ENCODE measurements at places on chromosomes 4 and X. TPM values are rescaled to one million over a fixed set of nuclear protein-coding genes. Genes with fewer than 3 reads are reported as not detected.

- H3K27ac ChIP-seq = no peak overlapping the region
- no peak overlapping the region for H3K4me3 ChIP-seq
- no peaks in the 10 kb centered on the region for H3K27me3 ChIP-seq
- H3K4me1 ChIP-seq = no peaks in the 10 kb centered on the region
- DNase-seq = no peak
Observed at GRCh38 chr4:120633810-120634209, 288.7 kb downstream of the PRDM5 start.

Gene PDE6B
- total RNA-seq = 4.1 TPM

Gene WDR45
- total RNA-seq = 29.0 TPM

Gene USP46
- total RNA-seq = 41.1 TPM

- H3K27me3 ChIP-seq = no peaks in the 10 kb centered on the region
- no peaks in the 10 kb centered on the region for H3K4me1 ChIP-seq
- no peaks in the 10 kb centered on the region for H3K36me3 ChIP-seq
- no peak for DNase-seq
- no peak overlapping the region for H3K4me3 ChIP-seq
Observed at GRCh38 chrX:29587107-29587506, 628.3 kb upstream of the MAGEB2 start.

DNA sequence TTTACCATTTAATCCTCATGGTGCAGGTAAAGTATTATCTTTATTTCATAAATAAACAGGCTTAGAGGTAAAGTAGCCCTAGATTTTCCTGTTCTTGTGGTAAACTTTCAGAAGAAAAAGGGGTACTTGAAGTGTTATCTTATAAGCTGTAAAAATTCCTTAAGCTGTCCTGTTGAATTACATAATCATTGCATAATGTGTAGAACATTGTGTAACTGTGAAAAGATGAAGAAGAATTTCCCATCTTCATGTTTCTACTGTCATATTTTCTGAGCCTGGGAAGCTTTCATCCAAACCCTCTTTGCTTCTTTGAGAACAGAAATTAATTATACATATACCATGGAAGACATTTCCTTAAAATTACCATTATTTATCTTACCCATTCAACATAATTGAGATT is 90.5 kb downstream of the ELOVL6 start:
- no peaks in the 10 kb centered on the region for H3K27me3 ChIP-seq
- DNase-seq = no peak
- H3K4me3 ChIP-seq = no peak overlapping the region

DNA sequence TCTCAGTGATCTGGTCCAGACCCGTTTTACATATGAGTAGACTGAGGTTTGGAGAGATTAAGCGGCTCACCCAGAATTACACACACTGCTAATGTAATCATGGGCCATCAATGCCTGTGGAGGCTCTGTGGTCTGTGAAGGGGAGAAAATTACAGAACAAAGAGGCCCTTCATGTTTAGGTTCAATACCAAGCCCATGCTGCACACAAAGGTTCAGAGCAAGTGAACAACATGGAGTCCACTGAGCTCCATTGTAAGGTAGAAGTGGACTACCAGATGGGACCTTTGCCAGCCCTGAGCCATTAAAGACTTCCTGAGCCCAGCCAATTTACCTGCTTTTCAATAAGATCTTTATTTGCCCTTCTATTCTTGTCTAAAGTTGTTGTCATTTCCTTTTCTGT is 109.8 kb downstream of the LUZP4 start:
- H3K27ac ChIP-seq = peak overlapping the region; percentile 94
- H3K36me3 ChIP-seq = no peaks in the 10 kb centered on the region
- no peaks in the 10 kb centered on the region for H3K27me3 ChIP-seq
- peak; percentile 9 for DNase-seq
- peaks cover 63% of the 10 kb centered on the region for H3K4me1 ChIP-seq

DNA sequence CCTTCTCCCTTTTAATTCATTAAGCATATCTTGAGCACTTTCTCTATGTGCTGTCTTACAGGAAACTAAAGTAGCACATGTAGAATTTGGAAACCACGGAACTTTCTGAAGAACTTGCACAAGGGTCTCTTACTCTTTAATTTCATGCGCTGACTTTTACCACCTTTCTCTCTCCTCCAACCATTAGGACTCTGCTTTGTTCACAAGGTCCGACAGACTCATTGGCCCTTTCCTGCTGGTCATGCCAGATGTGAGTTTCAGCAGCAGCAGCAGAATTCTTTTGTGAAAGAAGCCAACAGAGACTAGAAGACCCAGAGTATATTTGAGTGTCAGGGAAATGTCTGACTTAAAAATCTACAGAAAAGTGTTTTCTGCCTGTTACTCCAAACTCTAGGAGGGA is 207.1 kb downstream of the GUCY2F start:
- H3K4me1 ChIP-seq = no peaks in the 10 kb centered on the region
- peaks cover 4% of the 10 kb centered on the region for H3K27me3 ChIP-seq
- H3K4me3 ChIP-seq = no peak overlapping the region
- H3K36me3 ChIP-seq = no peaks in the 10 kb centered on the region
- no peak for DNase-seq
- no peak overlapping the region for H3K27ac ChIP-seq

GRCh38 chr4:108058685-108059440 is 69.2 kb downstream of the HADH start:
- peak; percentile 15 for DNase-seq
- H3K36me3 ChIP-seq = peaks cover 6% of the 10 kb centered on the region
- H3K27ac ChIP-seq = no peak overlapping the region
- H3K4me1 ChIP-seq = peaks cover 20% of the 10 kb centered on the region
- H3K4me3 ChIP-seq = no peak overlapping the region

Gene CT45A9
- not detected for total RNA-seq

- no peak for DNase-seq
- no peaks in the 10 kb centered on the region for H3K27me3 ChIP-seq
- H3K36me3 ChIP-seq = peaks cover 10% of the 10 kb centered on the region
- no peak overlapping the region for H3K27ac ChIP-seq
- no peak overlapping the region for H3K4me3 ChIP-seq
- H3K4me1 ChIP-seq = peaks cover 3% of the 10 kb centered on the region
Observed at GRCh38 chr4:113738251-113738650, 23.3 kb downstream of the CAMK2D start.

Gene CT47B1
- total RNA-seq = not detected

Measured in neural crest cell (in vitro differentiated cells).